ENCODE measurements at places on chromosomes 11 and 22. TPM values are rescaled to one million over a fixed set of nuclear protein-coding genes. Genes with fewer than 3 reads are reported as not detected.

Gene SUSD2
- polyA plus RNA-seq = 1.6 TPM

Gene SCUBE2
- 0.53 TPM for polyA plus RNA-seq

Gene CRACR2B
- 3.2 TPM for polyA plus RNA-seq

Gene SVIP
- 6.8 TPM for polyA plus RNA-seq

Gene WNT7B
- polyA plus RNA-seq = 0.16 TPM

Gene OR8G5
- polyA plus RNA-seq = not detected

Gene TXNRD2
- 28.4 TPM for polyA plus RNA-seq

Gene STK33
- 2.6 TPM for polyA plus RNA-seq

Gene MISFA
- 0.69 TPM for polyA plus RNA-seq

Data from IMR-90 (cell line).